ENCODE measurements at places on chromosomes 13 and 19.

- DNase-seq, result no peak
Observed at GRCh38 chr13:24890256-24890655, 126.3 kb downstream of the RNF17 start.

DNA sequence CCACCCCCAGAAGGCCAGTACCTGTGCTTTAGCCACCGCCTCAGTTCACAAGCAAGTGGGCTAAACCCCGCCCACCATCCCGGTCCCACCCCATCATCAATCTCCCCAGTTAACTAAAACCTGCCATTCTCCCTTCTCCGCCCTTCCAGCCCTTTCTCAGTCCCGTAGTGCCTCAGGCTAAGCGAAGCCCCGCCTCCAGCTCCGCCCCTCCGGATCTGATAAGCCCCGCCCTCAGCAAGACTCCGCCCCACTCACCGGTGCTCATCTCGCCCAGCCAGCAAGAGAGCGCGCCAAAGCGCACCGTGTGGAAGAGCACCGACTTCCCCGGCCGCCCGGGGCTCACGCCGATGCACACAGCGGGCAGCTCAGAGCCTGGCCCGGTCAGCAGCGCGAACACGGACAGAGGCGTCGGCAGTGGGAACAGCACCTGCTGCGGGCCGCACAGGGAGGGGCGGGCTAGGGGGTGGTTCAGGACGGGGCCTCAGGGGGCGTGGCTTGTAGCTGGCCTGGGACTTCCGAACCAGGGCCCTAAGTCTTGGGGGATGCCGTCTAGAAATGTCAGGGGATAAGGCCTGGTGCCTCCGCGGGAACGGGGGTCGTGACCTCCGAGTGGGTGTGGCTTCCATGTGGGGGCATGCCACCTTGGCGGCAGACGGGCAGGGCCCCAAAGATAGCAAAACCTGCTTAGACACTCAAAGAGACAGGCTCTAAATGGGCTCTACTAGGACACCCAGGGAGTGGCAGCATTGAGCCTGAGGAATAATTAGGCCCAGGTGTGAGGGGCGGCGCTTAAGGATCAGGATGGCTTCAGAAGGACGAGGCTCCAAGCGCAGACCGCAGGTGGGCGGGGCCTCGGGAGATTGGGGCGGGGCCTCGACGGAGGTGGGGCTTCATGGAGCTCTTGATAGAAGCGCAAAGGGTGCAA lies 21.4 kb downstream of the MAP4K1 start:
- DNase-seq, result peak; percentile 37

DNA sequence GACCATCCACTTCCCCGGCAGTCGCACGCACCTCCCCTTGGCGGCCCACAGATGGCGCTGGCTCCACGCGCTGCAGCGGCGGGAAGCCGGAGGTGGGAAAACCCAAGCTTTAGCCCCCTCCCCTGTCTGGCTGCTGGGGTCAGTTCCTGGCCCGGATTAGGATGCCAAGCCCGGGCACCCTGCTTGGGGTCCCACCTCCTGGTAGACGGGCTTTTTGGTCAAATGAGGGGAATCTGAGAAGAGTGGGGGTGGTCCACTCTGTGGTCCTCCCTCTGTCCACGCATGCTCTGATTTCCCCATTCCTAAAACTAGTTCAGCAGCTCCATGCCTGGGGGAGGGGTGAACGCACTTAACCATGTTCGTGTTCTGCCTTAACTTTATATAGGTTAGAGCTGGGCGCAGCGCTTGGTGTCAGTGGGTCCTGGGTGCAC lies 8.1 kb upstream of the ADGRE2 start:
- DNase-seq, result peak; percentile 17

DNA sequence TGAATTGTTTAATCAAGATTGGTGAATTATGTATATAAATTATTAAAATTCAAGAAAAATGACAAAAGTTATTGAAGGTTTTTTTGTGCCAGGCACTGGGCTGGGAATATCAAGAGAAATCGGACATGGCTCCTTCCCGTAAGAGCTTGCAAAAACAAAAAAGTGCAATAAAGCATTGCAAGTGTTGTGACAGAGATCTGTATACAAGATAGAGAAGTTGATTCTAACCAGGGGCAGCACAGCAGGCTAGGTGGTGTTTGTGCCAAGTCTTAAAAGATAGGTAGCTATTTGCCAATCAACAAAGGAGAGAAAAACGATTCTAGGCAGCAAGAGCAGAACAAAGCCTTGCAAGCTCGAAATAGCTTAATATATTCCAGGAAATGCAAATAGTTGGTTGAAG lies 123.7 kb upstream of the WASF3 start:
- DNase-seq, result no peak

All from WERI-Rb-1 (cell line).